ENCODE measurements at places on chromosomes 11 and 22.
A peak's percentile ranks its signal among the peaks of the same experiment; 100 is the strongest.

DNA sequence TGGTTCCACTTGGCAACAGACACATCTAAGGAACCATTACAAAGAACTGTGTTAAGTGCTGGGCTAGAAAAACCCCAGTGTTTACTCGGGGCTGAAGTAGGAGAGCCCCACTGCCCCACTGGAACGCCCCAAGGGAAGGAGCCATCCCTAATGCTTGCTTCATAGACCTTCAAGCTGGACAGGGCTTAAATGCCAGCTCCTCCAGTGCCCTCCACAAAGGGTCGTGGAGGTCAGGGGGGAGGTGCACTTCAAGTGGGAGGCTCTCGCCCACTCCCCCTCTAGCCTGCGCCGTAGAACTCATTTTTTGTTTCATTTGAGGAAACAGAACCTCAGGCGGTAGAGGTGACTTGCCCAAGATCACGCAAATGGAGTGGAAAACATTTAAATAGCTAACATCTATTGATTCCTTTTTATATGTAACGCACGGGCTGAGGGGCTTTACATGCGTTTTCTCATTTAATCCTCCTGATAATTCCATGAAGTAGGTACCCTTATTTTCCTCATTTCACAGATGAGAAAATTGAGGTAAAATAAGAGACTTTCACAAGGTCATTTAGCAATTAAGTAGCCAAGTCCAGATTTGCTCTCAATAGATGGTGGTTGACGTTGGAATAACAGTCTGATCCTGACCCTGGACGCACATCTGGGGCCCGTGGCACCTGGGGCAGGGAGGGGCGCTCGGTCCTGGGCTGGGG is 545 bp upstream of the ZDHHC13 start:
- DNase-seq: no peak

GRCh38 chr11:70544774-70545609 is 146.7 kb downstream of the CTTN start:
- no peak for DNase-seq

GRCh38 chr11:8092587-8093424 is 11.8 kb downstream of the TUB start:
- peak; percentile 7 for DNase-seq

- DNase-seq: no peak
These were observed 1188.2 kb upstream of the RAG2 start for GRCh38 chr11:37786214-37786755.

DNA sequence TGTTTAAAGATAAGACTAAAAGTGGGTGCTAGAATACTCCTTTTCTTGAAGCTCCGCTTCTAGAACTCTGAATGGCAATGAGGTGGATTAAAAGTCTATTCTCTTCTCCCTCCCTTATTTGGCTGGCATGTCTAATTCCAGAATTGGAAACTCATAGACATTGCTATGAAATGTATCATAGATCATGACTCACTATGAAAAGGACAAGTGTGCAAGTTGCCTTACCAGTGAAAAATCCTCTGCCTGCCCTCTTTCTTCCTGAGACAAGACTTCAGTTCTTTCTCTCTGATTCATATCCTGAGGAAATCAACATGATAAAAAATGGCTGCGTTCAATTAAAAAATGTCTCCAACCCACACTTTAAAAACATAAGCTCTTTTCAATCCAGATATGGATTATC is 73.2 kb upstream of the BLID start:
- DNase-seq: no peak

GRCh38 chr22:46113910-46114517 is 36.3 kb upstream of the PPARA start:
- no peak for DNase-seq

DNA sequence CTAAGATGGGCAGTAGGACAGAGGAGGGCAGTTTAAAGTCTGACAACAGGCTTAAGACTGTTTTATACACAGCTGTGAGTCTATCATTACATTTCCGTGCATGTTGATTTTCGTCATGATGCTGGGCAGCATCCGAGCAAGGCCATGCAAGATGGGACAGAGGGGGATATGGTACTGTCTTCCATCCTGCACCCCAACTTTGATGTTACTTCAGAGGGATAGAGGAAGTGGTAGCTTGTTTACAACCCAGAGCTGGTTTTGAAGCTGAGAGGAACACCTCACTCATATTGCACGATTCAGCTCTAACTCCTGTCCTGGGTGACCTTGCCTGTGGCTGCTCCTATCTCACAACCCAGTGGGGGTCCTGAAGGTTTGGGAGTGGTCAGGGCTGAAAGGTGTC is 3.0 kb upstream of the SORL1 start:
- no peak for DNase-seq

GRCh38 chr11:76670485-76671236 is at the start of gene LRRC32:
Gene LRRC32, minus strand, starts transcription at chr11:76670747. Its CDS starts 4,793 bp downstream, at chr11:76665954.
- no peak for DNase-seq

GRCh38 chr22:19716041-19716828 is 1.9 kb downstream of the SEPTIN5 start:
- DNase-seq: no peak

- DNase-seq: no peak
These were observed 46.0 kb downstream of the AHNAK start for GRCh38 chr11:62500650-62501030.

DNA sequence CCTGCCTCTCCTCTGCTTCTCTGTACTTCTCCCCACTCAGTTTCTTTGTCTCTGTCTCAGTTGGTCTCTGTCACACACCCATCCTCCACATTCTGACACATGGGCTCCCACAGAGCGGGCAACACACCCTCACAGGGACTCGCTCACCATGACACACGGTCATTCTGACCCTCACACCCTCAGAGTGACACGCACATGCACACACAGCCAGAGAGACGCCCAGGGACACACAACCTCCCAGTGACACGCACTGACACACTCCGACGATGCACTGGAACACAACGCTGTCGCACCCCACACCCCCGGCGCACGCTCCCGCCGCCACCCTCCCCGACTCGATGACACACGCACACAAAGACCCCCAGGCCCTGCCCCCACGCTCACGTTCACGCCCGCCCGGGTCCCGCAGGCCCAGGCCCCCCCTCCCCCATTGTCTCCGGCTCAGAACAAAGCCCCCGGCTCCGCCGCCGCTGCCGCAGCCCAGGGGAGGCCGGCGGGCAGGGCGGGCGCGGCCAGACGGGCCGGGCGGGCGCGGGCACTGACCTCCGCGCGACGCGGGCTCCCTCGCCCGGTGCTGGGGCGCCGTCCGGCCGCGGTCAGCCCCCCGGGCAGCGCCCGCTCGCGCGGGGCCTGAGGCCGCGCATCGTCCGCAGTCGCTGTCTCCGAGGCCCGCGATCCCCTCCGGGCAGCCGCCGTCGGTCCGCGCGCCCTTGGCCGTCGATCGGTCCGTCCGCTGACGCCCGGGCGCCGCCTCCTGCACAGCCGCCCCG is 404 bp downstream of the DCHS1 start:
- DNase-seq: peak; percentile 21

DNA sequence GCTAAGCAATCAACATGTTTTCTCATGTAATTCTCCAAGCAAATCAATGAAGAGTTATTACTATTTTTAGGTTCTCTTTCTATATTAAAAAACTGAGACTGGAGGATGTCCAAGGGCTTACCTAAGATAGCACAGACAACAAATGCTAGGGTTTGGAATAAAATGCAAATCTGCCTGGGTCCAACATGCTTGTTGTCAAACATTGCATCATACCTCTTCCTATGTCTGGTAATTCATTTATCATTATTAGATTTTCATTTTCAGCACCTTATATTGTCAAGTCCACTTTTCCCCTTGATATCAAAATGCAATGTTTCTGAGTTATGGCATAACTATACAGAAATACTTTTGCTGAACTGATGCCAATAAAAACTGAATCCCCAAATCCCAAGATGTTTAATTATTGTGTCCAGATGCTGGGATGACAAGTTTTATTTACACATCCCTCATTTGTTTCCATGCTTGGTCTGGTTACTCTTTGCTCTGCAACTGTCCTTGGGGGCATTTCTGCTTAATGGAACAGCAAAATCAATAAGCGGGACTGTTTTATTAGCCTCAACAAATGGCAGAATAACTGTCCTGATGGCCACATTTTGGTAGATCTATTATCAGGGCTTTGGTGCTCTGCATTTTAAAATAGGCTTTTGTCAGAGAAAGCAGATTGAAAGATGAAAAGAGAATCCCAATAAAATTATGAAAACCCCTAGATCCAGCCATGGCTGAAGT is 86.0 kb downstream of the C11orf87 start:
- DNase-seq: no peak

DNA sequence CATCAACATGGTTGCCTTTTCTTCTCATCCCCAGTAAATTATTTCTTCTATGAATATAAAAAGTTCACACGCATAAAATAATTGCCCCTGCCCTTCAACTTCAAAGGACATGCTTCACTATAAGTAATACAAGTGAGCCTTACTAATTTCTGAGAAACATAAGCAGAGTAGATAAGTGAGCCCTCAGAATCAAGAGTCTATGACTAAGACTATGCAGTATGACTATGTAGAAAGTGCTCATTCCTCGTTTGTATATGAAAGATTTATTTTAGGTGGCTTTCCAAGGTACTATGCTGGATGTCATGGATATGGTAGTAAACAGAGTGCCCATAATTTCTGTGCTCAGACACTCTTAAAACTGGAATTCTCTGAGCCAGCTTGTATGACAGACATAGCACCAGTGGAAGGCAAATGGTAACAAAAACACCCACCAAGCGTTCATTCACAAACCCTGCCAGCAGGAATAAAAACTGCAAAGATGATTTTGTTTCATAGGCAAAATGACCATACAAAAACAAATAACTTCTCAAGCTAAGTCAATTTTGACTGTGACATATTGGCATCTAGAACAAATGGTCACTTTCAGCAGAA is 189.8 kb downstream of the CADM1 start:
- DNase-seq: no peak

GRCh38 chr11:12602421-12602820 is 71.8 kb upstream of the TEAD1 start:
- DNase-seq: no peak

DNA sequence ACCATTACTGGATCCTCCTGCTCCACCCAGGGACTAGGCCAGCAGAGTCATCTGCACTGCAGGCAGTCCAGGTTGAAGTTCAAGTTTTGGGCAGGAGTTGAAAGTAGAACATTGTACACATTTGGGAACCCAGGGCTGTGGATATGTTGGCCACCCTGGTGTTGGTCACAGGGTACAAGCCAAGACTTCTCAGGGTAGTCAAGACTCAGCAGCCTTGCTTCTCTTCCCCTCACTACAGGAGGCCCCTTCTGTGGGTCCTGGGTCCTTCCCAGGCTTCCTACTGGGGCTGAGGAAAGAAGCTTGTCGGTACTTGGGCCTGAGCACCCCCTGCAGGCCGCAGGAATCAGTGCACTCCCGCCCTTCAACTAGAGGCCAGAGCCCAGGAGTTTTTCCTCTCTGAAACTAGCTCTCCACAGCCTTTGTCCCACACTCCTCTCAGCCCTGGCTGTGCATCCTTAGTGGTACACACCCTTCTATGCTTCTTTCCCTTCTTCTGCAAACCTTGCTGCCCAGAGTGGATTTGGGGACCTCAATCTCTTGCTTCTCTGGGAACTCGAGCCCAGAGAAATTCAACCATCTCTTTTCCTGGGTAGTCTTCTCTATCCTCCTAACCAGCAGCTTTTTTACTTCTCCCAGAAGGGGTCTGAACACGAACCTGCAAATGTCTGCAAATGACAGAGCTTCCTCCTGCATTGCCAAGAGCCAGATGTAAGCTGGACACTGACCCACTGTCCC is 2.6 kb upstream of the HPX start:
- DNase-seq: peak; percentile 56

GRCh38 chr11:110493346-110493745 is 63.6 kb downstream of the FDX1 start:
- no peak for DNase-seq

DNA sequence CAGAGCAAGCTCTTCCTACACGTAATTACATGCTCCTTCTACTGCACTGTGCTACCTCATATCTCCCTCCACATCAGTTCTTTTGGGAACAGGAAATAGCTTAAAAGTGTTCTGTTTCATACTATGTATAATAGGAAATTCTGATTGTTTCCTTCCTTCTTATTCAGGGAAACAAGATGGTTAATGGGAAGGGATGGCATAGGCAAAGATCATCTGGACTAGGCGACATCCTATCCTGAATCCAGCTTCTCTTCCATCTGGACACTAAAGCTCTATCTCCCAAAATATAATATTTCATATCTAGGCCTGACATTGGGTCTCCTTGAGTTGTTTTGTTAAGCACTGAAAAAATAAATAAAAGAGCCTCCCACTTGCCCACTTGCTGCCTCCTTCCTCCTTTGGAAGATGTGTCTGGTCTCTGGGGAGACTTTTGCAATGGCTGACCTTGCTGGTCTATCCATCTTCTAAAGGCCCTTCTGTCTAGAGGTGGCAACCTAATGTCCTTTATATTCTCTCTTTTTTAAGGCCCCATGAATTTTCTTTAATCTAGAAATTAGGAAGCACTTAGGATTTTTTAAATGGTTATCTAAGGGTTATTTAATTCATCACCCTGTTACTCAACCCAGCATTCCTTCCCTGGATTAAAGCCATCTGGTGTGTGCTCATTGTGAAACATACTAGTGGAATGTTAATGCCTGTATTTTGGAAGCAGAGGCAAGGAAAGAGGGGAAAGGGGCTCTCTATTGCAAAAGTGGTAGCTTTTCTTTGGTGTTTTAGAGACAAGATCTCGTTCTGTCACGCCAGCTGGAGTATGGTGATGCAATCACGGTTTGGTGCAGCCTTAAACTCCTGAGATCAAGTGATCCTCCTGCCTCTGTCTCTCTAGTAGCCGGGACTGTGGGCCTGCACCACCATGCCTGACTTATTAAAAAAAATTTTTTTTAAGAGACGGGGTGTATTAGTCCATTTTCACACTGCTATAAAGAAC is 20.6 kb downstream of the CLMP start:
- no peak for DNase-seq

DNA sequence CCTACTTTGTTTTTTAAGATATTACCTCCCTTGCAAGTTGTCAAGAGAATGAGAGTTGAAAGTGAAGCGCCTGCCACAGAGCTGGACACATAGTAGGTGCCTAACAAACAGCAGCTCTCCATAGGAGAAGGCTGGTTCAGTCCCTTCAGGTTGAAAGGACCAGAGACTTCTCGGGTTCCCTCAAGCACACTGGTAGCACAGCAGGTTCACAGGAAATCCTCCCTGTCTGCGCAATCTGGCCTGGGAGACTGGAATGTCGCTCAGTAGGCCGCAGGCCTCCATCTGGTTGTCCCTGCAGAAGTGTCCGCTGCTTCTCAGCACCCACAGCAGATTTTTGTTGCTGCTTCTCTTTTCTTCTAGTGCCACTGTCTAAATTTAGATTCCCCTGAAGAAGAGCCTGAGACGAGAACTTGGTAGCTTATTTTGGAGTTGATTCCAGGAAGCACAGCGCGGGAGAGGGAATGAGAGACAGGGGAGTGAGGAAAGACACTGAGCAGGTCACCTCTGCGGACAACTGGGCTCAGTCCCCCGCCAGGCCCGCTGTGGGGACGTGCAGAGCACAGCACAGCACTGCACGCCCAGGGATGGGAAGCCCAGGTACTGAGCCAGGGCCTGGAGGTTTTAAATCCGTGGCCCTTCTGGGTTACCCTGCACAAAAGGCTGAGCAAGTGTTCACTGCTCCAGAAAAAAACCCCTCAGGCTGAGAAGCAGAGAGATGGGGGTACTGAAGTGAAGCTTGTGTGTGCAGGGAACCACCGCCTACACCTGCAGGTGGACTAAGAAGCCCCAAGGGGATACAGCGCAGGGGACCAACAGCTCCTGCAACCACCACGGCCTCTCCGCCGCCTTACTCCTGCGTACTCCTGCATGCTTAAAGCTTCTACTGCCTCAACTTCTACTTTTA is 31.6 kb downstream of the RBX1 start:
- DNase-seq: no peak

GRCh38 chr22:25000686-25001085 is 48.2 kb downstream of the KIAA1671 start:
- DNase-seq: no peak

- no peak for DNase-seq
These were observed 50.4 kb downstream of the TCP11L1 start for GRCh38 chr11:33089776-33090175.

GRCh38 chr11:99513368-99513767 is 492.6 kb downstream of the CNTN5 start:
- no peak for DNase-seq

Data from CD4-positive, alpha-beta T cell treated with Interleukin-15 for 4 hours (primary cell).